NCI-H2081 treated with DMSO at 0.1 percent for 48 hours (cell line): ENCODE measurements at places on chromosomes 4 and X.

DNA sequence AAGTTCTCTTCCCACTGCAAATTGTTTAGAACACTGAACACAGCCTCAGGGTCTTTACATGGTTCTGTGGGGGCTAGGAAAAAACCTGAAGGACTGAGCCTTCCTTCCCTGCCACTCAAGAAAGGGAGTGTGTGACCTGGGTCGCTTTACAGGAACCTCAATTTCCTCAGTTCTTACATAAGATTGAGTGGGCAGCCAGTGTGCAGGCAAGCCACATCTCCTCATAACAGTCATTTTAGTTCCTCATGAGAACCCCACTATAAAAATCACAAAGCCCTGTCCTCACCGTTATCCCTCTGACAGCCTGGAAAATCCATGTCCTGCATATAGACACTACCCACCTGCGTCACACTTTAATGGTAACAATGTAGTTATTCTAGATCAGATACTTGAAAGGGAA is 2.1 kb upstream of the ETDC start:
- no peak for DNase-seq

GRCh38 chr4:58247792-58248191 is 1137.6 kb upstream of the IGFBP7 start:
- no peak for DNase-seq

- DNase-seq: no peak
Measured at GRCh38 chr4:106312377-106312776, 3.6 kb downstream of the TBCK start.

GRCh38 chr4:25873632-25874129 is 10.9 kb upstream of the SEL1L3 start:
- no peak for DNase-seq

GRCh38 chr4:7007142-7007907 is 35.8 kb upstream of the TADA2B start:
- DNase-seq: no peak

DNA sequence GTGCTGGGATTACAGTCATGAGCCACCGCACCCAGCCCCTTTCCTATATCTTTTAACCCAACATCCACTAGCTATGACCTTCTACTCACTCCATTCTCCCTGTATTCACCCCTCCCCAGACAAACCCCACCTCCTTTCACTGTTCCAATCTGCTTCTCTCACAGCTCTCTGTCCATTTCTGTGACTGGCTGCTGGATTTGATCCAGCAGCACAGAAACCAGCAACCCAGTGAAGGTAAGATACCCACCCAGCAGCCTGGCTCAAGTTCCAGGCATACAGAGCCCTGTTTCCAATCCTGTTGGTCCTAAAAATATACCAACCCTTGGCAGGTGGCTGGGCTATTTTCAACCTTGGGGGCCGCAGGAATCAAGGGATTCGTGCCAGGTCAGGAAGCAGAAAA is 56.9 kb upstream of the SMIM10 start:
- no peak for DNase-seq

DNA sequence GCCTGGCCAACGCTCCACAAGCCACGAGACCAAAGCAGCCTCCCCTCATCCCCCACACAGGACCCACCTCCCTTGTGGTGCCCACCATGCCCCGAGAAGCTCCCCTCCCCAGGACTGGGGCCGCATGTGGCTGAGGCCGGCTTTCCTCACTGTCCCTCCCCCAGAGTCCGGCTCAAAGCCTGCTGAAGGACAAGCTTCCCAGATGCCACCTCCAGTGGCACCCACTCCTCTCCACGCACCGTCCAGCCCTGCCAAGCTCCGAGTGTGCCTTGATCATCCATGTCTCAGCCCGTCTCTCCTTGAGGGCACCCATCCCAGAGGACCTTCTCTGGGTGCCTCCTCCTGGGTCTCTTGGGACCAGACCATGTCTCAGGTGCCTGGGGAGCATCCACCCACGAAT is 58.8 kb upstream of the MXD4 start:
- DNase-seq: no peak

DNA sequence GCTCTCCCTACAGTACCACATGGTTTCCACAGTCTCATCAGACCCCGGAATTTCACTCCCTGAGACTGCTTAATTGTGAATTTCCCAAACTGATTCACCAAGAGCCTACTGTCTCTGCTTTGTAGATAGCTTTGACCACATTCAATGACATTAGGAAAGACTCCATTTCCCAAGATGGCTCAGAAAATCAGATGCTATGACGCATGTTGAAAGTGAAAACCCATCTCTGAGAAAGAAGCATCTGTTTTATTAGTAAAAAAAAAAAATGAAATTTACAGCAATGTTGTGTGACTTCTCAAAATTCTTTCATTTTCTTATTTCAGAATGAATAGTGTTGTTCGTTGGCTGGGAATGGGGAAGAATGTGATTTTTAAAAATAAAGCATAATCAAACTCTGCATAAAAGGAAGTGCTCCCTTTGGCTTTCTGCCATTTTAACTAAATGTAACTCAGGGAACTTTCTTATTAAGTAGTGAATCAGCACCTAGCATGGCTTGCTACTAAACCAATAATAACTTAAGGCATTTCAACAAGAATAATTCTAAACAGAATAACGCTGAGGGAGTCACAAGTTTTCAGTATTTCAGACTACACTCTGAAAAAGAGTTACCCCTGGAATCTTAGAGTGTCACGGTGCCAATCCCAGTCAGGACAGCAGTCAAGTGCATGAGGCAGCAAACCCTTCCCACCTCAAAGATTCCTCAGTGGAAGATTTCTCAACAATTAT is 97.4 kb upstream of the MYOZ2 start:
- no peak for DNase-seq

DNA sequence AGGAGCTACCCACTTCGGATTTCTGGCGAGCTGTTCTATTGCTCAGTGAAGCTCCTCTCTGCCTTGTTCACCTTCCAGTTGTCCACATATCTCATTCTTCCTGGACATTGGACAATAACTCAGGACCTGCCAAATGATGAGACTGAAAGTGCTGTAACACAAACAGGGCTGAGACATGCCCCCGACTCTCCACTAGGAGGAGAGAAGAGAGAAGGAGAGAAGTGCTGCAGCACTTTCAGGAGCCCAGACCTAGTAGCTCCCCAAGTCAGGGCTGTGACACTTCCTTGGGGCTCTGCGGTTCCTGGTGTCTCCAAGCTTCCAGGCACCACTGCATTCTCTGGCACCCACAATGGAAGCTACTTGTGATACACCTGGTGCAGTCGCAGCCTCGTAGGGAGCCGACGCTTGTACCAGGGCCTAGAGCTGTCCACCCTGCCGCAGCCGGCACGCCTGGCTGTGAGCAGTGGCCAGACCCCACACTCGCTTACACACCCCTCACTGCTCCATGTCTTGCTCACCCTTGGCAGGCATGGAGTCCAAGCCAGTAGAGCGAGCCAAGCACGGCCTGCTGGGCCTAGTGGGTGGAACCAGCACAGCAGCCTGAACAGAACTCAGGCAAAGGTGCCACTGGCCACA is 234.9 kb downstream of the TECRL start:
- DNase-seq: no peak

GRCh38 chr4:25925486-25926201 is 11.6 kb downstream of the SMIM20 start:
- DNase-seq: no peak

DNA sequence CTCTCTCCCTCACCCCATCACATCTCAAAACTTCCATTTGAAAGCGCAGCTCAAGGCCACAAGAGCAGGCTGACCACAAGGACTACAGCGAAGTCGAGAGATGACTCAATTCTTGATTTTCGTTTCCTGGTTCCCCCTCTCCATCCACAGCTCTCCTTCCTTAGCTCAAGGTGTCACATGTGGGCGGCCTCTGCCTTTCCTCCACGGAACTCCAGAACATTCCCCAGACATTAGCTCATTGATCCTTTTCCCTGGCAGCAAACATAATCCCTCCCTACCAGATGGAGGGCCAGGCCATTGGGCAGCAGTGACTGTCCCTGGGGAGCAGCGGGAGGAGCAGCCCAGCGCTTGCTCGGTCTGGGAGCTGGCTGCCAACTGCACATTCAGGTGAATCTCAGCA is 56.3 kb downstream of the CCDC149 start:
- no peak for DNase-seq

DNA sequence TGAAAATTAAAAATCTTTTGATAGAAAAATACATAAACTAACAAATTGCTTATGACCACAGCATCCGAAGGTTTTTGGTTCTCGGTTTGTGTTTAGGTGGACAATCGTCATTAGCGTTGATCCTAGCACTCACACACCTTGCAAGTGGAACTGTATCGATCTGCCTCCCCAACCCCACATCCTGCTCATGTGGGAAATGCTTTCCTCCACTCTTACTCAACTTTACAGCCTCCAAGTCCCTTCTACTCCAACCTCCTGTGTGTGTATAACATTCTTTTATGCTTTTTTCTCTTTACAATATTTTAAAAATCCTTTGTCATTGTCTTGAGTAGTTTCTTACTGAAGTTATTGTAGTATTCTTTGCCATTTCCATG is 15.6 kb upstream of the TMEM131L start:
- no peak for DNase-seq

DNA sequence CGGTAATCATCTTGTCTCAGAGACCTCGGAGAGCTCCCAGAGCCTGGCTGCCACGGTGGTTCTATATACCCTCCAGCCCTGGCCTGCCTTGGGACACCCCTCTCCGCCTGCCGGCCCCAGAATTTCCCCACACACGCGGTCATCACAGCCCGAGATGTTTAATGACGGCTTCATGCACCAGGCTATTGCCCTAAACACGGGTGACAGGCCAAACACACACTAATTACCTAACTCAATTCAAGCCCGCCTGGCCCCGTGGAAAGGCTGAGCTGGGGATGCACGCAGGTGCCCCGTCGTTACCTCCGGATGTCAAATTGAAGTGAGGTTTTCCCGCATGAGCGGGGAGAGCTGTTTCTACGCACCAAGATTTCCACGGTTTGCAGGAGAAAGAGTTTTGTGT is 72.9 kb upstream of the PPP2R3B start:
- no peak for DNase-seq

DNA sequence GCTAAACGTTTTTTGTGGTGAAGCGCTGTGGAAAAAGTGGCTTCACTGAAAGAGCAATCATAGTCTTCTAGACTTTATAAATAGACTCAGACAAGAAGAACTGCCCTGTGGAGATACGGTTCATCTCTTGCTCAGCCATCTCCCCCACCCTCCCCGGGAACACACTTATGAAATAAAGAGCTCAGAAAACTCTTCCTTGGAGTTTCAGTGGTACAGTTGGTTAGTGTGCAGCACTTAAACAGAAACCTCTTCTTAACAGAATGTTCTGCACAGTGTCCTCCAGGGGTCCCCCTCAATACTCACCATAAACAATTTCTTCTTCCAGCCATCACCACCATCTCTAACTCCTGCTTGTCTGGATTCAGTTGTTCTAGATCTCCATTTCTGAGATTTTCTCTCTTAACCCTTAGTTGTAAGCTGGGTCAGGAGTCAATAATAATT is 313.0 kb downstream of the ARHGAP10 start:
- DNase-seq: no peak

DNA sequence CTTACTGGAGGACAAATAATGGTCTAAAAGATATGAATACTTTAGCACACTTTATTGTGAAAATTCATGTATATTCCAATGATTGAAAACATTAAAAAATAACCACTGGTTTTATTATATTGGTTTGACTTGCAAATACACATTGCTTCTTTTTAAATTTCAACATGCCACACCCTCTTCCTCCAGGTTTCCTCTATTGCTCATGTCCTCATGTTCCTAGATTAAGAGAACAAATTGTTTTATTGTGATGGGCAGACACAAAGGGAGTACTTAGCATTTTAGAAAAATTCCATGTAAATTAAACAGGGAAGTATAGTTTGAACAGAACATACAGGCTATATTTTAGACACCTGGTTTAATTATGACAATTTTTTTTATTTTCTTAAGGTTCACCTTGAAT is 230.6 kb upstream of the GPRIN3 start:
- no peak for DNase-seq

- no peak for DNase-seq
Measured at GRCh38 chr4:110475881-110476818, at the start of gene ENPEP. ENPEP (plus strand) TSS chr4:110476155; CDS start chr4:110476415, 260 bp downstream.

GRCh38 chrX:107677501-107677901 is 49.2 kb downstream of the PRPS1 start:
- no peak for DNase-seq

- DNase-seq: no peak
Measured at GRCh38 chr4:173200103-173200884, 31.7 kb downstream of the GALNT7 start.

DNA sequence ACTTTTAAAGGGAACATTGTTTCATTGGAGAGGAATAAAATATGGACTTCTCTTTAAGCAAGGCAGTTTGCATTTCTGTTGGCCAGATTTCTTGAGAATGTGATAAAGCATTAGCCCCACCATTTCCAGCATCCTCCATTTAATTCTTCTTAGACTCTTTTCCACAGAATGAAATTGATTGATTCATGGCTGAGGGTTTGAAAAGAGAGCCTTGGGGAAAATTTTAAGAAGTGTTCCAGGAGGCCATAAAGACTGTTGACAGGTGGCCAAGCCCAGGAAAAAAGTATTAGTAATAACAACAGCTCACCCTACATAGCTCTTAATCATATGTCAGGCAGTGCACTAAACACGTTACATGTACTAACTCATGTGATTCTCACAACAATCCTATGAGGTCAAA is 53.4 kb downstream of the SHROOM3 start:
- no peak for DNase-seq

DNA sequence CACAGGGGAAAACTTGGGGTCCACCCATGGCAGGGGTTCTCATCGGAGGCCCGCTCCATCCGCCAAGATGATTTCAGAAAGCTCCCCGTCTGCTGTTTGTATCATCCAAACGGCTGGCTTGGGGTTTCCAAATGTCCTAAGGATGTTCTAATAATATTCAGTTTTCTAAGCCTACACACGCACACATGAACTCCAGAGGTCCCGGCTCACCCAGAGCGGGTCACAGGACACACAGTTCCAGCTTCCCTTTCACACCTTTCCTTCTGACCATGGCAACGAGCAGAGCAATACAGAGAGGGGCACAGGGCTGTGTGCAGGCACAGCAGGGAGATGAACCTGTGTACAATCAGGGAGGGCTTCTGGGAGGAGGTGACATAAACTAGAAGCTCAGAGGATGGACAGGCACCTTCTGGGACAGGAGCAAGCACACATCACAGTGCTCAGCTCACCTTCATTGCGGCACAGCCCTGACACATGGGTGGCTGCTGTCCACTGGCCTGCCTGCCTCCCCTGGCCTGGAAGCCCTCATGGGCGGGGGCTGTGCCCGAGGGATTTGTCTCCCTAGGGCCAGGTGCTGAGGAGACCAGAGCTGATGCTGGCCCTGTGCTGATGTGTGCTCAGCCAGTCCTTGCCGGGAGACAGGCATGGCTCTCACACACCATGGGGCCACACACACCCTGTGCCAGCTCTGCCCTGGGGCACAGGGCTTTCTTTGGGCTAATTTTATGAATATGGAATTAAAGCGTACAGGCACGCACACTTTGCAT is 44.8 kb downstream of the ABLIM2 start:
- no peak for DNase-seq

GRCh38 chrX:30228526-30228925 is 1.9 kb upstream of the MAGEB3 start:
- no peak for DNase-seq

DNA sequence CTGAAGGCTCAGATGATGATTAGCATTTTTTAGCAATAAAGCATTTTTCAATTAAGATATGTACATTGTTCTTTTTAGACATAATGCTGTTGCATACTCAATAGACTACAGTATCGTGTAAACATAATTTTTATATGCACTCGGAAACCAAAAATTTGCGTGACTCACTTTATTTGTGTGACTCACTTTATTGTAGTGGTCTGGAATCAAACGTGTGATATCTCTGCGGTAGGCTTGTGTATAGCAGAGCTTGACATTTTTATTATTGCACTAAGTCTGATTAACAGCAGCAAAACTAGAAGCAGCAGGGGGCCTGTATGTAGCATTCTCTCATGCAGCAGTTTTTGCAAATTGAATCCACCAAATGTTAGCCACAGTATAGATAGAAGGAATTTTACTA is 119.1 kb upstream of the PRDX4 start:
- no peak for DNase-seq
